ENCODE measurements at places on chromosomes 2 and 18.

GRCh38 chr2:105143467-105144151, 97.9 kb upstream of the GPR45 start:
- ATAC-seq: peak; percentile 88

DNA sequence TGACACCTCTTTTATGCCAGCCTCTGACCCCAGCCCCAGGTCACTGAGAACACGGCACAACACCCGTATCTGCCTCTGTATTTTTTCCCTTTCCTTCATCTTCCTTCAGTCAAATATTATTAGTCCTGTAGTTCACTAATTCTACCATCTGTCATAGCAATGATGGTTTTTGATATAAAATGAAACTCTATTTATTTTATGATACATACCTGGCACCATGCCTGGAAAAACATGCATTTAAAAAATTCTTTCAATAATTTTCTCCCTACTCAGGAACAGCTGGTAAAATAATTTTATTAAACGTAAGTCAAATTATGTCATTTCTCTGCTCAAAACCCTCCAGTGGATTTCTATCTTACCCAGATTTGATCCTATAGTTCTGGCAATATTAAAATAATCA, 224.7 kb downstream of the CDH7 start:
- ATAC-seq: no peak

DNA sequence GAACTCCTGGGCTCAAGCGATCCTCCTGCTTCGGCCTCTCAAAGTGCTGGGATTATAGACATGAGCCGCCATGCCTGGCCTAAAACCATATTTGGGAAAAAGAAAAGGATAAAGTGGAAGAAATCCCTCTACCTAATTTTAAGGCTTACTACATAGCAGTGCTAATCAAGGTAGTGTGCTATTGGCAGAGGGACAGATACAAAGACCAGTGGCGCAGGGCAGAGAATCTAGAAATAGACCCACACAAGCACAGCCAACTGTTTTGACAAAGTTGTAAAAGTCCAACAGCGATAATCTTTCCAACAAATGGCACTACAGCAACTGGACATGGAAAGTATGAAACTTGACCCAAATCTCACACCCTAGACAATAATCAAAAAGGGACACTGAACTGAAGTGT, 138.4 kb downstream of the TFCP2L1 start:
- no peak for ATAC-seq

DNA sequence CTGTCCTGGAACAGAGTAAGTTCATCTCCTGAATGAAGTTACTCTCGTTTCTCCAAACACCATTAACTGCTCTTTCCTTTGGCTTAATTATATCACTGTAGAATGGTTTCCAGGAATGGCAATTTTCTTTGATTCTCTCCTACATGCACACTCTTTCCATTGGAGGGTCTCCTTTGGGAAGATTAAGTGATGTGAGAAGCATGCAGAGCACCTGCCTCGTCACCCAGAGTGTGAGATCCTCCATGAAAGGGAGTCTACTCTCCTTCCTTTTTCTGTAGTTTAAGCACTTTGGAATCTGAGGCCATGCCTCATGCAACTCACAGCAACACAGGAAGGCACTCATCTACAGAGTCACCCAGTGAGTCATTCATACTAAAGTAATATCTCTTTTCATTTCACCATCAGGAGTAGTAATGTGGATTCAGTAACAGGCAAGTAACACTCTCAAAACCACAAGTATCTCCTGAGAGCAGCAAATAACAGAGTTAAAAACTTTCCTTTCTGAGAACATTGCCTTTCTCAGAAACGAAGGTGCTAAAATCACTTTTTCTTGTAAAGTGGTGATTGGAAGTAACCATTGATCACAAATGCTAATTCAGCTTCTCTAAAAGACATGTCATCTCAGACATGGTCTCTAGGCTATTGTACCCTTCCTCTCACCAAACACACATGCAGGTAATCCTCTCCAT, 52.8 kb upstream of the IL1RL1 start:
- no peak for ATAC-seq

DNA sequence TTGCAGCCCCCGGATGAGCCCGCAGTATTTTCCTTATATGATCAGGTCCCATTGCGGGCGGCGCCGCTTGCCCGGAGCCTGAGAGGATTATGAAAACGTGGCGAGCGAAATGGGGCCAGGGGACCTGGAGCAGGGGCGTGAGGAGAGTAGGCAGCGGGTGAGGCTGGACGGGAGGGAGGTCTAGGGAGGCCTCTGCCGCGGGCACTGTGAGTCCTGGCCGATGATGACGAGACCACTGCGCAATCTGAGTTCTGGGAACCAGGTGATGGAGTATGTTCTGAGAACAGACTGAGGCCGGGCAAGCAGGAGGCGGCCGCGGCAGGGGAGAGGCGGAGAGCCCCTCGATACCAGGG, 790 bp upstream of the ACAA2 start:
- ATAC-seq: peak; percentile 52

DNA sequence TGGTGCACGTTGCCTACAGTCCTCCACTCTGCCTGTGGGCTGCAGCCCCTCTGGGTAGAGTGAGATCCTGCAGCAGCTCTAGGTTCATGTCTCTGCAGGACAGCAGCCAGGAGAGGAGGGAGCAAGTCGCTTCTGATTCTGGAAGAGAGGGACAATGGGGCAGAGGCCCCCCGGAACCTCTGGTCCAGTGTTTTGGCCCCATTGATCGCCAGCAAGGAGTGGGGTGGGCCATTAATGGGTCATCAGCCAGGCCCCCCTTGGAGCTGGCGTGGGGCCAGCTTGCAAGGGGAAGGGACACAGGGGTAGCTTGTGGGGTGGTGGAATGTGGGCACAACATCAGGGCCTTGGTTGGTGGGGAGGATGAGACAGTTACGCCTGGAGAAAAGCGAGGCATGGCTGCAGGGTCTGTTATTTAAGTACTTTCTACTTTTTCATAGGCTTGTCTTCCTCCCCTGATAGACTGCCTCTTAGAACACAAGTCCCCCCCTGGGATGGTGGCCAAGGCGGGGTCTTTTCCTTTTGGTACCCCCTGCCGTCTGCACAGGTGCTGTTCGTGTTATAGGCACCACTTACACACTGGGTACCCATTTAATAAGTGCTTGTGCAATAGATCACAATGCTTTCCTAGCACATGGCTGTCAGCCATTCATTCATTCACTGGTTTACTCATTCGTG, 44.6 kb downstream of the INHBB start:
- no peak for ATAC-seq

Measured in stimulated activated memory B cell treated with anti-CD40 and anti-IgM and Interleukin-4, amounts not matched to agents 10 μg/mL and 1 μg/mL and 100 μg/mL, for 72 hours (primary cell).